ENCODE measurements at places on chromosomes 12 and 14. TPM values are rescaled to one million over a fixed set of nuclear protein-coding genes. Genes with fewer than 3 reads are reported as not detected.

Gene MRPL51
- 59.9 TPM for total RNA-seq

Gene KRT77
- total RNA-seq = 110 TPM

Gene FGF6
- total RNA-seq = 4.0 TPM

GRCh38 chr12:50845021-50845647 lies 2.4 kb downstream of the TMPRSS12 start:
- DNase-seq = no peak

DNA sequence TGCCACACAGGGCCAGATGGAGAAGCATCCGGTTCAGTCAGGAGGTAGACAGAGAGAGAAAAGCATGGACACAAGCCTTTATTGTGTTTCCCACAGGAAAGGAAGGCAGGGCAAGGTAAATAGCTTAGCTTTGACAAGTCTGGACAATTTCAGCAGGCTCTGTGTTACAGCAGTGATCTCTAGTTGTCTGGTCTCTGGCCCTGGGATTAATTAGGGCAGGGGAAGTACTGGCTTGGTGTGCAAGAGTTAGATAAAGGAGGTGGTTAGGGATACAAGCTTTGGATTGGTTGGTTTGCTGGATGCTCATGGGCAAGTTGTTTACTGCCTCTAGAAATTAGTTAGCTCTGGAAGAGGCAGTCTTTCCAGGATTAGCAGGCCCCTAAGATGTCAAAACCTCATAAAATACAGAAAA lies 15.1 kb upstream of the NGDN start:
- DNase-seq = no peak

DNA sequence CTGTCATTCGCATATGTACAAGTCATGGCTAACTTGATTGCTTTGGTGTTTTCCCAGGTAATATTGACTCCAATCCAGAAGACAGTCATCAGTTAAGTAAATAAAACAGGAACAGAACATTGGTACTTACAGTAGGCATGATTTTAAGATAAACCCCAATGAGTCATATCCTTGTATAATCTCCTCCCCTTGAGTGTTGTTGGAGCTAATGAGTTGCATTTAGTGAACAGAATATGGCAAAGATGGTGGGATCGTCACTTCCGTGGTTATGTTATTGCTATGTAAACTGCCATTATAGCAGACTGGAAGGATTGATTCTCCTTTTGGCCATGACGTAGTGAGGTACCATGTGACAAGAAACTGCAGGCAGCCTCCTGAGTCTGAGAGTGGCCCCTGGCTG lies 102.2 kb downstream of the TMX1 start:
- no peak for DNase-seq

- DNase-seq = no peak
These were observed 179.6 kb downstream of the ADGRD1 start for GRCh38 chr12:131133015-131133905.
